ENCODE measurements at places on chromosomes 13 and 19. TPM values are rescaled to one million over a fixed set of nuclear protein-coding genes. Genes with fewer than 3 reads are reported as not detected.

Gene HSPB6
- total RNA-seq, result 0.65 TPM

DNA sequence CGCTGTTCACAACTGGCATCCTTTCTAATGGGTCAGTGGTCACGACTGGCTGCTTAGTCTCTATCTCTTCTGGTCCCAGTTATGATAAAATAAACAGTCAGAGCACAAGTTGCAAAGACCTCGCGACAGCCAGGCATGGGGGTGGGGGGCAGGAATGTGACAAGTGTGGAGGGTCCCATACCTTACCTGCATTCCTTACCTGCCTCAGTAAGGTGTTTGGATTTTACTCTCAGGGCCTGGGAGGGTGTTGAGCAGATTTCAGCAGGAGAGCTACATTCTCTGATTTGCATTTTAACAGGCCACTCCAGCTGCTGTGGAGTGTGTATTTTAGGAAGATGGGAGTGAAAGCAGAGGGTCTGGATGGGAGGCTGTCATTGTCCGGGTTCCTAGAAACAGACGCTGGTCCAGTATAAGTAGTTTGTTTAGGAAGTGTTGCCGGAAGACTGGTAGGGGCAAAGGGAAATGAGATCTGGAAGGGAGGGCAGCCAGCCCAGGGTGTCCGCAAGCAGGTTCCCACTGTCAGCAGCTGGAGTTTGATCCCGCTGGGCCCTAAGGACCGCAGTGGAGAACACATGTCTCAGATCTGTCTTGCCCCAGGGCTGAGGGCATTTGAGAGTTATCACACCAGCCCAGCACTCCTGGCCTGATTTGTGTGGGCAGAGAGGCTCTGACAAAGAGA lies 920.0 kb downstream of the UQCRFS1 start:
- no peak for DNase-seq

GRCh38 chr13:40333226-40333625 lies 333.2 kb downstream of the FOXO1 start:
- DNase-seq, result no peak

GRCh38 chr19:32798201-32798600 lies 71.4 kb downstream of the SLC7A9 start:
- no peak for DNase-seq

Gene KLK15
- total RNA-seq, result not detected

DNA sequence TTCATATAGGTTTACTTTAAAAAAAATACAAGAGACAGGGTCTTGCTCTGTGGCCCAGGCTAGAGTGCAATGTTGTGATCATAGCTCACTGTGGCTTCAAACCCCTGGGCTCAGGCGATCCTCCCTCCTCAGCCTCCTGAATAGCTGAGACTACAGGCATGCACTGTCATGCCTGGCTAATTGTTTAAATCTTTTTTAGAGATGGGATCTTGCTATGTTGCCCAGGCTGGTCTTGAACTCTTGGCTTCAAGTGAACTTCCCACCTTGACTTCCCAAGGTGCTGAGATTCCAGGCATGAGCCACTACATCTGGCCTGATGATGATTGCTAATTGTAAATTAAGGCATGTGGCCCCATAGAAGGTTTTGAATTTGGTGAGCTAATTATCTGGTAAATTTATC lies 35.4 kb upstream of the ADGRE1 start:
- DNase-seq, result no peak

- DNase-seq, result no peak
Observed at GRCh38 chr19:53908106-53908934, 758 bp upstream of the CACNG7 start.

- DNase-seq, result no peak
Observed at GRCh38 chr19:732148-733069, 18.5 kb upstream of the MISP start.

Gene RDH8
- total RNA-seq, result not detected

Gene TMEM161A
- 14.1 TPM for total RNA-seq

DNA sequence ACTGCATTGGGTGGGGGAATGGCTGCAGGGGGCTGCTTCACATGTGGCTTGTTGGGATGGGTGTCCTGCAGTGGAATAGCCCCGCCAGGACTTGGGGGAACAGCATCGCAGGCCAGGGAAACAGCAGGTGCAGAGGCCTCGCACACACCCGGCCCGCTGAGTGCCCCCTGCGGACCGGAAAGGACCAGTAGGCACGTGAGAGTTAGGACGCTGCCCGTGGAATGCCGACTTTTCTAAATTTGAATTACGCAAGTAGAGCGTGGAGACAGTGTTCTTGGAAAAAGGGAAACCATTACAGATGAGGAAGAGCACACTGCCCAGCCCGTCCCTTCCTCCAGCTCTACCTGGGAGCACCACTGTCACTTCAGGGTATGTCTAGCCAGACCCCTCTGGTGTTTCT lies 11.5 kb downstream of the DNM2 start:
- DNase-seq, result no peak

Gene CLEC4M
- not detected for total RNA-seq
